ENCODE measurements at places on chromosomes 2 and 18. TPM values are rescaled to one million over a fixed set of nuclear protein-coding genes. Genes with fewer than 3 reads are reported as not detected.

DNA sequence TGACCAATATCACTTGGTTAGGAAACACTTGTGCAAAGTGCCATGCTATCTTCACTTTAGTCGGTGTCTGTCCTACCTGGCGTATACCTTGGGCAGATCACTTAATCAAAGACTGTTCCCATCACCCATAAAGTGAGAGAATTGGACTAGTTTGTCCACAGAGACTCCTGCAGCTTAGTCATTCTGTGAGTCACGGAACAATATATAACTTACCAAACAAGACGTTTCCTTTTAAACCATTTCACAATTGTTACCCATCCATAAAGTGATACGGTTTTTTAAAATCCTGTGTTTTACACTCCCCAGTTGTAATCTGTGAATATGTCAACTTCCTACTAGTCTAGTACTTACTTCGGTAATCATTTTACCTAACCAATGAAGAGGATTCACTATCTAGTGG, 499.3 kb upstream of the SMIM21 start:
- no peak for DNase-seq

GRCh38 chr2:41768310-41768709, 279.5 kb upstream of the PKDCC start:
- DNase-seq: no peak

DNA sequence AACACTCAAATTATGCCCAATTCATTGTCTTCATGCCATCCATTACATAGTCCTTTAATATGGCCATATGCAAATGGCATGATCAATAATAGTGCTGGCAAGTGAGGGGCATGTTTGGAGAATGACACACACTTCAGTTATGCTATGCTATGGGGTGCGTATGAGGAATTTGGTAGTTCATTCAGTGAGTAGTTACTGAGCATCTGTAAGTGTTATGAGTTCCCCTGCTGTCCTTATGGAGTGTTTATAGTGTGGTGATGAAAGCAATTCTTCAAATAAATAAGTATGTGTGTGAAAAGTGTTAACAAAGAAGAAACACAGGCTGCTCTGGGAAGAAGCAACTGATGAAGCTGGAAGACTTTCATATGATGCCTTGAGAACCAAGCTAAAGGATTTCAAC, 383.7 kb upstream of the SLC14A2 start:
- DNase-seq: no peak

DNA sequence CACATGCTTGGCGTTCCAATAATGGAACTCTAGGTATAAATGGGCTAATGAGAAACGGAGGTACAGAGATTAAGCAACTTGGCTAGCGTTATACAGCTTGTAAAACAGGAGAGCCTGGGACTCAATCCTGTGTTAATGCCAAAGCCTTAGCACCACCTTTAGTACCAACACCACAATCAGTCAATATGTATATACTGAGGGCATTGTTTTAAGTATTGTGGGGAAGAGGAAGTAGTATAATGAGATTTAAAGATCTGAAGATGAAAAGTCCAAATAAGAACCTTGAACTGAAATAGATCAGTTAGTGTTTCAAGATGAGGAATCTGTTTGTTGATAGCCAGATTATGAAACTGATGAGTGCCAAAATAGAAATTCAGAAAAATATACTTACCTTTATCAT, 8.1 kb downstream of the MARS2 start:
- DNase-seq: no peak

DNA sequence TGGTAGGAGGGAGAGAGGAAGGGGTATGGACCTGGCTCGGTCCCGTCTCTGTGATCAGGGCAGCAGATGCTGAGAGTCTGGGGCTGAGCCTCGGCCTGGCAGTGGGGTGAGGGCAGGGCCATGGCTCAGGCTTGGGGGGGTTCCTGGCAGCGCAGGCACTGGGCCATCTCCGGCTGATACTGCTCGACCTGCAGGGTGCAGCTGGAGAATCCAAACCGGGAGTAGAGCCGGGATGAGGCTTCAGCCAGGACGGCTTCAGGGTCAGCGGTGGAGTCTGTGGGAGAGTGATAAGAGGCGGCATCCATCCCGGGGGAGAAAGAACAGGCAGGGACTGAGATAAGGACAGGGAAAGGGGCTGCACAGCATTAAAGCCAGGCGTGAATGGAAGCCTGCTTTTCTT, 7.7 kb downstream of the SLC30A3 start:
- no peak for DNase-seq

GRCh38 chr2:198597648-198598047, 793.3 kb downstream of the PLCL1 start:
- no peak for DNase-seq

DNA sequence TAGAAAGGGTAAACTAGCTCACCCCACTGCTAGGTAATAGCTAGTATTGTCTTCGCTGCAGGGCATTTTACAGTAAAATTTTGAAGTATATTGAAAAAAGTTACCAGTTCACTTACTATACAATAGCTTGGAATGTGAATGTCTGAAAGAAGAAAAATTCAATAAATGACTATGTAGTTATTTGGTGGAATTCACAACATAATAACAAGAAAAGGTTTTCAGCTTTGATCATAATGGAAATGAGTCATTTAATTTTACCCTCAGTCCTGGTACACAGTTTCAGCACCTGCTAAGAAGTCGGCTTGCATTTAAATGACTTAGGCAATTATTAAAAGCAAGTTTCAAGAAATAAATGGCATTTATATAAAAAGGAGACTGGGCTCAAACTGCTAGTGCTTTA, 90.4 kb downstream of the NUP35 start:
- no peak for DNase-seq

The CDK15 gene
- total RNA-seq: 3.7 TPM

The SNX17 gene
- total RNA-seq: 69.8 TPM

The RBKS gene
- 1.3 TPM for total RNA-seq

GRCh38 chr18:39435209-39435608, 1869.6 kb upstream of the CELF4 start:
- DNase-seq: no peak

DNA sequence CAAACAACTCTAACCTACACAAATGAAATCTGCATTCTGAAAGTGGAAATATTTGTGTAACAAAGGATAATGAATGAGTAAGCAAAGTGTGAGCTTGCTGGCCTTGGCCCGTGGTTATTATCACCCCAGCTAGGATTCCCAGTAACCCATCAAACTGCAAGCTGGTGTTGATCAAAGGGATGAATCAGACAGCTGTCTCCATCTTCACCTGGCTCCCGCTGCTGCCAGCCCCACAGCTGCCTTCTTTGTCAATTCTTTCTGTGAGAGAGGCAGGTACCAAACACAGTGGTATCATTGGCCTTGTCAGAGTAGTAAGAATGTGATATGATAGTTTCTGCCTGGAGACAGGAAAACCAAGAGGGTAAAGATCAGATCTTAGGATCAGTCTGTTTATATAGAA, 25.2 kb upstream of the RGPD4 start:
- no peak for DNase-seq

DNA sequence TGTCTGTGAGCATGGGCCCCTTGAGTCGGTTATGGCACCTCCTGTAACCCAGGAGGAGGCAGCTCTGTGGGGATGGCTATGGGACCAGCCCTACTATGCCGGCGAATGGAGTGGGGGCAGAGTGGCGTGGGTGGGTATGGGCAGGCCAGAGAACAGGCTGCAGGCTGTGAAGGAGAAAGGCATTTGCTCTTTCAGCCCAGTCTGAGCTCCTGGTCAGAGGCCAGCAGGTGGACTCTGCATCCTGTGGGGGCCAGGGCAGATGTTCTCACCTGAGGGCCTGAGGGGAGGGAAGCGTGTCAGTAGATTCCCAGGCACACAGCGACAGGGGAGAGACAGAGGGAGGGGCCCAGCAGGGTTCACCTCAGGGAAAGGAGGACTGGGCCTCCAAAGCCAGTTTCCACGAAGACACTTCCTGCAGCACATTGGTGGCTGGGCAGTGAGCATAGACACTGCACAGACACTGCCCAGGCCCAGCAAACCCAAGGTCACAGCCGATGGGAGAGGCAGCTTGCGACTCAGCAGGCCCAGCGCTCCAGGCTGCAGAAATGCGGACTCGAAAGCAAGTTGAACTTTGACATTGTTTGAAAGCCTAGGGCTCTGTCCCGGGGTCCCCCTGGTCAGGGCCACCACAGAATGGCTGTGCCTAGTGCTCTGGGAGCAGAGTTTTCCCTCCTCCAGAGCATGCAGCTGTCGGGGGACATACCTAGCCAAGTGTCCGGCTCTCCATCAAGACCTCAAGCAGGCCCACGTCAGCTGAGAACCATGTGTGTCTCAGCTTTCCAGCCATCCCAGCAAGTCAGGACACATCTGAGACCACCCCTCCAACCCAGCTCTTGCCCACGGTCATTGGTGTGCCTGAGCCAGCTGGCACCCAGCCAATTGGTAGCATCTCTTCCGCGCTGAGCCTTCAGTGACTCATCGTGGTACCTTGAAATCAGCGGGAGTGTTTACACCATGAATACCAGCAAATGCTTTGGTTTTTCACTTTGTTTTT, 53.8 kb downstream of the TGOLN2 start:
- peak; percentile 64 for DNase-seq

GRCh38 chr2:215746226-215746886, 267.0 kb downstream of the MREG start:
- DNase-seq: no peak

GRCh38 chr2:31475692-31476091, 61.1 kb upstream of the XDH start:
- no peak for DNase-seq

- DNase-seq: no peak
These were observed 222.4 kb upstream of the APCDD1 start for GRCh38 chr18:10232062-10232461.

The HOXD13 gene
- total RNA-seq: 14.9 TPM

GRCh38 chr18:2606335-2606734, 35.0 kb downstream of the NDC80 start:
- DNase-seq: no peak

DNA sequence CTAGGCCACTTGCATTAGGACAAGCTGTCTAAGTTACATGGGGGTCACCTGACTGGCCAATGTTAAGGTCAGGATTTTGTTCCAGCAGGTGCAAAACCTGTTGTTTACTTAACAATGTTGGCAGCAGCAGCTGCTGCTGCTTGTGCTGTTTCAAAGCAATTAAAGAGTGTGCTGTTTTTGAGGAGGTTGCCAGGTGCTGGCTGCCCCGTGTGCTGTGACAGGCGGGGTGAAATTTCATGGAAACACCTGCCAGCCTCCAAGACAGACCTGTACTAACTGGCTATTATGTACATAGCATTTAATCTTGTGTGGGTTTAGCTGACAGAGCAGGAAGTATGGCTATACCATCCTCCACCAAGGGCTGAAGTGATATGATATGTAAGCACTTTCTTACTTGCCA, 224.9 kb downstream of the ASXL3 start:
- DNase-seq: peak; percentile 33

DNA sequence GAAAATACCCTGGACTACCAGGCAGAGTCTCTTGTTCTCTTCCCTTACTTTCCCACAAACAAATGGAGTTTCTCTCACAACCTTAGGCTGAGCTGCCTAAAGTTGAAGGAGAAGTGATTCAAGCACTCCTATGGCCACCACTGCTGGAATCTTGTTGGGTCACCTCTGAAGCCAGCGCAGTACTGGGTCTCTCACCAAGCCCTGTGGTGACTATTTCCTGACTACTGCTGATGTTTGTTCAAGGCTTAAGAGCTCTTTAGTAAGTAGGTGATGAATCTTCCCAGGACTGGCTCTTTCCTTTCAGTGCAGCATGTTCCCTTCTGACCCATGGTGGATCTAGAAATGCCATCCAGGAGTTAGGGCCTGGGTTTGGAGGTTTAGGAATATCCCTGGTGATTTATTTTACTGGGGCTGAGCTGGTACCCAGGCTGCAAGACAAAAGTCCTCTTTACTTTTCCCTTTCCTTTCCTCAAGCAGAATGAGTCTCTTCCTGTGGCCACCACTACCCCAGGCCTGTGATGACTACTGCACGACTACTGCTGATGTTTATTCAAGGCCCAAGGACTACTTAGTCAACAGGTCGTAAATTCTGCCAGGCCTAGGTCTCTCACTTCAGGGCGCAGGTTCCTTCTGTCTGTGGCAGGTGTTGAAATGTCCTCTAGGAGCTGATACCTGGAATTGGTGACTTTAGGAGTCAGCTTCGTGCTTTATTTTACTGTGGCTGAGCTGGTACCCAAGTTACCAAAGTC, 121.8 kb downstream of the SLC4A10 start:
- DNase-seq: no peak

The BMP10 gene
- total RNA-seq: not detected

The SNED1 gene
- total RNA-seq: 11.5 TPM

The ATP6V1B1 gene
- total RNA-seq: 0.63 TPM

The RETREG2 gene
- total RNA-seq: 34.7 TPM

DNA sequence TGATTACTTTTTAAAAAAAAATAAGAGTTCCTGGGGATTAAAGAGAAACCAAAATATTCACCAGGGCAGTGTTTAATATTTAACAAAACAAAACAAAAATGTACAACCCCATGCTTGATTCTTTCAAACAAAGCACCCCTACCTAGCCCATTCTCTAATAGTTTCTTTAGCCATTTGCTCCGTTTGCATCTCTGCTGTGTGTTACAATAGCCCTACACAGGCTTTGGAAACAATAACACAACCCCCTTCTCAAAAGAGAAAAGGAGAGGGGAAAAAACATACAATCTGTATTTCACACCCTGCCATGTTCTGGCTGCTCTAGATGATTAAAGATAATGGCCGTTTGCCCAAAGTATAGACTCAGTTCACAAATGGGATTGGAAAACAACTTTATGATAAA, 302.9 kb downstream of the CPS1 start:
- no peak for DNase-seq

Measured in urinary bladder (tissue), 4 donors.